Aorta (tissue), 5 donors: ENCODE measurements at places on chromosomes 5 and 9. TPM values are rescaled to one million over a fixed set of nuclear protein-coding genes. Genes with fewer than 3 reads are reported as not detected.

The C9 gene
- total RNA-seq = 0.30 TPM

The FRRS1L gene
- total RNA-seq = 0.29 TPM

DNA sequence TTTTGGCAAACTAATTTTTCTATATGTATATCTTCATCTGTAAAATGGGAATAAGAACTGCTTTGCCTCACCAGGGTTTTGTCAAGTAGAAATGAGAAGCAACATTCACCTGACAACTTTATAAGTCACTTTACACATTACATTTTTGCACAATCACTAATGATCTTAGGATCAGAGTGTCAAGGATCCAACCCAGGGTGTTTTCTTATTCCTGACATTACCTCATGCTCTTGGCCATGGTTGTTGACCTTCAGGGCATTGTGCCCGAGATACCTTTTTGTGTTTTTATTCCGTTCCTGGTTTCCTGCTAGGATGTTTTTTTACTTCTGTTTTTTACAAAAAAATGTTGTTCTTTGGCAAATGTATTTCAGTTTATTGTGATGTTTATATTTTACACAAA is 22.2 kb upstream of the RASA1 start:
- H3K27me3 ChIP-seq = no peaks in the 10 kb centered on the region
- DNase-seq = no peak

GRCh38 chr5:168612996-168613395 is 33.8 kb upstream of the PANK3 start:
- no peak overlapping the region for H3K27ac ChIP-seq
- H3K36me3 ChIP-seq = no peaks in the 10 kb centered on the region
- no peaks in the 10 kb centered on the region for H3K27me3 ChIP-seq

- no peaks in the 10 kb centered on the region for H3K36me3 ChIP-seq
- no peak overlapping the region for H3K27ac ChIP-seq
- DNase-seq = no peak
- H3K27me3 ChIP-seq = no peaks in the 10 kb centered on the region
These were observed 59.8 kb upstream of the POU5F2 start for GRCh38 chr5:93800988-93801811.

DNA sequence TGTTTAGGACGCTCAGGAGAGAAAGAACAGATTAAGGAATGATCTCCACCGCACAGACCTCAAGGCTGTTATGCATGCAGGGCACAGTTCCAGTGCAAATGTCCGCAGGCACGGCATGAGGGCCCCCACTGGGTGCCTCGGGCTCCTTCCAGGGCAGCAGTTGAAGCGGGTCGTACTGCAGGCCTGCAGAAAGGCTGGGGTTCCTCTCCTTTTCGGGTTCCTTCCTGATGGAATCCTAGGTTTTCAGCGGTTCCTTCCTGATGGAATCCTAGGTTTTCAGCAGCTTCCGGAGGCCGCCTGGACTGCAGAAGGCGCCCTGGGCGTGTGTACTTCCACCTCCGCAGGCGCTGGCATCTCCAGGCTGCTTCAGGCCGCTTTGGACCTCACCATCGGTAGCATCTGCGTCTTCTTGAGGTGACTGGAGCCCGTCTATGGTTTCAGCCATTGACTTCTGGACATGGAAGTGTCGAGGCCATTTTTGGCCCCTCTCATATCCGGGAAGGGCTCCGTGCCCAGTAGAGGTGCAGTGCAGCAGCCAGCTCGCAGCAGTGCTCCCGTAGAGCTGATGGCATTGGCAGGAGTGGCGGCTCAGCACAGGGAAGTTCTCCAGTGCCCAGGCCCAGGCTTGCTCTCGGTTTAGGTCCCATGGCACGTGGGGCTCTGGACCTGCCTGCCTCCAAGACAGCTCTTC is 5.6 kb upstream of the MGAT4B start:
- H3K4me1 ChIP-seq = no peaks in the 10 kb centered on the region
- H3K27ac ChIP-seq = no peak overlapping the region
- H3K27me3 ChIP-seq = no peaks in the 10 kb centered on the region

DNA sequence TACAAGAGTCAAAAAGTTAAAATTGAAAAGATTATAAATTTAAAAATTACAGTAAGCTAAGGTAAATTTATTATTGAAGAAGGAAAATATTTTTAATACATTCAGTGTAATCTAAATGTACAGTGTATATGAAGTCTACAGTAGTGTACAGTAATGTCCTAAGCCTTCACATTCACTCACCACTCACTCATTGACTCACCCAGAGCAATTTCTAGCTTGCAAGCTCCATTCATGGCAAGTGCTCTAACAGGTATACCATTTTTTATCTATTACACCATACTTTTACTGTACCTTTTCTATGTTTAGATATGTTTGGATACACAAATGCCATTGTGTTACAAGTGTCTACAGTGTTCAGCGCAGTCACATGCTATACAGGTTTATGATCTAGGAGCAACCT is 389.7 kb downstream of the RASEF start:
- H3K4me3 ChIP-seq = no peak overlapping the region
- H3K27ac ChIP-seq = no peak overlapping the region
- H3K4me1 ChIP-seq = no peaks in the 10 kb centered on the region
- no peaks in the 10 kb centered on the region for H3K27me3 ChIP-seq
- DNase-seq = no peak
- no peaks in the 10 kb centered on the region for H3K36me3 ChIP-seq

DNA sequence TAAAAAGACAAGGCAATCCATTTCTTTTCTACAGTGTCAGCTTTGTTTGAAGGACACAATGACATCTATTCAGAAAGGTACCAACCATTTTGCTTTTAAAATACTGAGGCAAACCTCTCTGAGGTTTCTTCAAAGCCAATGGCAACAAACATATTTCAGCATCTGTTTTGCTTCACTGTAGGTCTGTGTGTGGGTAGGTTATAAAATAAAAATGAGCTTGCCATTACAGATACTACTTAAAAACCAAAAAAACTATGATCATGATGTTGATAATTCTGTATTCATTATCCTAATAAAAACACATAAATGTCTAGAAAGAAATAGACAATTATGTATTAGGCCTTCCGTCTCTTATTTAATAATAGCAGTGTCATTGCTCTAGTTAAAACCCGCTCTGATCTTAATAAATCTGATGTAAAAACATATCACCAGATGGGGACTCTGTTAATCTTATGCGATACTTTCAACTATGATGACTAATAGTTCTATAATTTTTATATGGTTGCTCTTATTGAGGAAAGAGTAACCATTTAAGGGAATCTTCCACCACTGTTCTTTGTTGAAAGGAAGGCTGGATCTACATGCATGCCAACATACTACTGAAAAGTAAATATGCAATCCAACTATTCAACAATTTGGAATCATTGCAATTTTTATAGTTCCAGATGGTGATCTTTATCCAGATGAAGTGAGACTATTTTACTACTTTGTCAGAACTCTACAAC is 647.2 kb downstream of the PDE4D start:
- H3K27me3 ChIP-seq = no peaks in the 10 kb centered on the region
- no peak overlapping the region for H3K27ac ChIP-seq
- DNase-seq = no peak
- no peaks in the 10 kb centered on the region for H3K36me3 ChIP-seq
- no peak overlapping the region for H3K4me3 ChIP-seq
